CD4-positive, alpha-beta T cell (primary cell): ENCODE measurements at places on chromosomes 3 and 15. TPM values are rescaled to one million over a fixed set of nuclear protein-coding genes. Genes with fewer than 3 reads are reported as not detected.

DNA sequence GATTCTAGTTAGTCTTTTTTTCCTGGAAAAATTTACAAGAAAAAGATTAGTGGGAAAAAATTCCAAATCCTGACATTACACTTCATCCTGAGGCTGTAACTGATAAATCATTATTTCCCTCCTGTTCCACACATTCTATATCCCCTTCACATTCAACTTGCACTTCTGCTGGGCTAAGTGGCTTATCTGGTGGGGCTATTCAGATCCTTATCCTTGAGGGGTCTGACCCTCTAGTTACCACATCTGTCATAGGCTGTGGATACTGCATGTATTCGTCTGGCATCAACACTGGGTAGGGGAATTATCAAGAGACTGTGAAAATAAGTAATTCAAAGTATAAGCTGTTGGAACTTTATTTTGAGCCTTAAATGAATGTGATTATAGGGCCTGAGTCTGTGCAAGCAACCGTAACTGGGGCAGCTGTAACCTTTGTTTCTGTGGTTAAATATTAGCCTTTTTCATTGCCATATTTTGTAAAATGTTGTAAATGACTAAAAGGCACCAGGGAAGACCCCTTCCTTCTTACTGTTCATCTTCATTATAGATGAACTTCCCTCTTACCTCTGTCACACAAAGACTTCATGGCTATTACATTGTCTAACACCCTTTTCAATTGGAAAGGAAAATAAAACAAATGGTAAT, 28.0 kb upstream of the TEX9 start:
- DNase-seq, result no peak

DNA sequence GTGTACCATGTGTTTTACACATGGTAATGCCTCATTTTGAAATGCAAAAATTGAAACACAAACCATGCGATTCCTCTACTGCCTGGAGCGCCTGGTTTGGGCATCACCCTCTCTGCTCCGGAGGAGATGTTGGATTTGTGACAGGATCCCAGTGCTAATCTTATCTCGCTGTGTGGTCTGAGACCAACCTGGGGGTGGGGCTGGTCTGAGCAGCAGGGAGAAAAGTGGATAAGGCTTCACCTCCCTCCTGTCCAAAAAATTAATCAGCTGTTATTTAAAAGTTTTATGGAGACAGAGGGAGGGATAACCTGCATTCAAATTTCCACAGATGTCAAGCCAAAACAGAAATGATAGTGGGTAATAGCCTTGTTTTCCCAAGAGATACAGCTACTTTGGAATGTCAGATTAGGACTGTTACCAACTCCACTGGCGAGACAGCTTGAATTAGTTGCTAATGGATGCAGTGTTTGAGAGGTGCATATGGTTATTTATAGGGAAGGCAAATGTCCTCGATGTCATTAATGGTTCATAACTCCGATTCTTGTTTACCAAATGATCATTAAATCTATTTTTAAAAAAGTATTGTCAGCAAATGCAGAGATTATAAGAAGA, 54.0 kb upstream of the SKOR1 start:
- no peak for DNase-seq

- DNase-seq, result no peak
Measured at GRCh38 chr3:113110267-113110666, 101.1 kb upstream of the BOC start.

DNA sequence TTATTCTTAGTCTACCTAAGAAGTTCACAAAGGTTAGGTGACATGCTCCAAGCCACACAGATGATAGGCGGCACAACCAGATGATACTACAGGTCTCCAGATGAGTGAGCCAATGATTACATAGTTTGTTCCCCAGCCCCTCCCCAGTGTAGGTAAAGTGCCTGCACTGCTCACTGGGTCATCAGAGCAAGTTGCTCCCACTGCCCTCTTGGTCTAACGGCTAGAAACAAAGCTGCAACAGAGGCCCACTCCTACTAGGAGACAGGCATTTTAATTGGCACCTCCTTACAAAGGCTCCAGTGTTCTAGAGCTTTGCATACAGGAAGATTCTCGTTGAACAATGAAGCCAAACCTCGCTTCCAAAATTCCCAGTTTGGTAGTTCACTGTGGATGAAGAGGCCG, 47.3 kb downstream of the TMEM44 start:
- no peak for DNase-seq

DNA sequence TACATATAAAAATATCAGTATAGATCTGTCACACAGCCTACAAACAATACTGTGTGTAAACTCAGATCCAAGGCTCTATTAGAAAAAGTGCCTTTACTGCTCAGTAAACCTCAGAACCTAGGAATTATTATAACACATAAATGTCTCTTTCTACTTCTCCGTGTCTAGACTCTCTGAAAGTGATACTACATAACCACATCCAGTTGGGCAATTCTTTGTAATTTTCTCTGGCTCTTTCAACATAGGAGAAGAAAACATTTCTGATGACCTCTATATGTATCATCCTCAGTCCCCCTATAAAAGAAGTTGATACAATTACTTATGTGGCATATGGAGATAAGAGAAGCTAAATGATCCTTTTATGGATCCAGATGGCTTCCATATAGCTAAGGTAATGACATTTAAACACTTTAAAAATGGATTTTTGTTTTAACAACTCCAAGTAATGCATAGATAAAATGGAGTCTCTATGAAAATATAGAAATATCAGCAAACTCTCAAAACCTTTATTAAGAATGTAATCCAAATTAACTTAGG, 104.5 kb downstream of the LSAMP start:
- DNase-seq, result no peak

- no peak for DNase-seq
Measured at GRCh38 chr3:39550354-39551051, 83.0 kb downstream of the MOBP start.

- no peak for DNase-seq
Measured at GRCh38 chr15:58561321-58561720, 129.5 kb downstream of the LIPC start.

GRCh38 chr3:141385406-141386125, 17.3 kb downstream of the ZBTB38 start:
- no peak for DNase-seq

DNA sequence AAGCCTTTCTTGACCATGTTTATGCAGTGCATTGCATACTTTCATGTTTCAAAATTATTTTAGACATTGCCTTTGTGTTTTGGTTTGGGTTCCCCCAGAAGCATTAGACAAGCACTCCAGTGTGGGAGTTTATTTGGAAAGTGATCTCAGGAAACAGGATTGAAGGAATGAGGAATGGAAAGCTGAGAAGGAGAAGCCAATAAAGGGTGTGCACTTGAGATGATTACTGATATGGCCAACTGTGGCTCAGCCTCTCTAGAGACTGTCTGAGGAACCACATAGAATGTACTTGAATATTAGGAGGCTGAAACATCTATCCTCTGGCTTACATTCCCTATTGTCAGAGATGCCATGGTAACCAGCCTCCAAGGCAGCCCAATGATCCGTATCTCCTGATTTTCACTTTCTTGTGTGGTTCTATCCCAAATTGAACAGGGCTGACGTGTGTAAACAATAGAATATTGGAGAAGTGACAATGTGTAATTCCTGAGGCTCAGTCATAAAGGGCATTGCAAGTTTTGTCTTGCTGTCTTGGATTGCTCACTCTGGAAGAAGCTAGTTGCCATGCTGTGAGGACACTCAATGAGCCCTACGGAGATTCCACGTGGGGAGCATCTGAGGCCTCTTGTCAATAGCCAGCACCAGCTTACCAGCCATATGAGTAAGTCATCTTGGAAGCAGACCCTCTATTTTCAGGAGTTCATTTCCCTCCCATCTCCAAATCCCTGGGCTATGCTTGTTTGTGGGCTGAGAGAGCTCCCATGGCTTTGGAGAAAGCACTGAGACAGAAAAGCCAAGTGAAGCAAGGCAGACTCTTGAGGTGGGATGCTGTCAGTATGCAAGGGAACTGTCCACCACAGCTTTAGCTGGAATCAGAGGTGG, 84.7 kb downstream of the SCN11A start:
- no peak for DNase-seq

DNA sequence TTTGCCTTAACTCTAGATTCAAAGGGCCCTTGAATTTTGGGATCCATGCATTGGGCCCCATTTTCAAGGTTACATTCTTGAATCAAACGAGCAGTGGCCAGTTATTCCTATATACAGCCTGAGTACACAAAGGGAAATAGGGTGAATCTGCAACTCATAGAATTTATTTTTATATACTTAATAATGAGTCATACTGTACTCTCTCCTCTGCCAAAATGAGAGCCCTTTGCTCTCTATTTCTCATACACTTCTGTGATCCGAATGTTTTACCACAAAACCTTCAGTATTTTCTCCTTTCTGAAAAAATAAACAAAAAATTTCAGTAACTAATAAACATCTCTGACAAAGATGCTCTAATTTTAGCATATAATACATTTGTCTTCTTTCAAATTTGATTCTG, 116.7 kb downstream of the SERPINI1 start:
- DNase-seq, result no peak

- no peak for DNase-seq
Measured at GRCh38 chr15:98845138-98845884, 162.3 kb downstream of the PGPEP1L start.

GRCh38 chr3:45199837-45200648, 26.0 kb downstream of the TMEM158 start:
- no peak for DNase-seq

- DNase-seq, result no peak
Measured at GRCh38 chr3:58469096-58469495, 22.8 kb upstream of the KCTD6 start.

GRCh38 chr15:63192619-63193206, 3.3 kb downstream of the RAB8B start:
- DNase-seq, result no peak

DNA sequence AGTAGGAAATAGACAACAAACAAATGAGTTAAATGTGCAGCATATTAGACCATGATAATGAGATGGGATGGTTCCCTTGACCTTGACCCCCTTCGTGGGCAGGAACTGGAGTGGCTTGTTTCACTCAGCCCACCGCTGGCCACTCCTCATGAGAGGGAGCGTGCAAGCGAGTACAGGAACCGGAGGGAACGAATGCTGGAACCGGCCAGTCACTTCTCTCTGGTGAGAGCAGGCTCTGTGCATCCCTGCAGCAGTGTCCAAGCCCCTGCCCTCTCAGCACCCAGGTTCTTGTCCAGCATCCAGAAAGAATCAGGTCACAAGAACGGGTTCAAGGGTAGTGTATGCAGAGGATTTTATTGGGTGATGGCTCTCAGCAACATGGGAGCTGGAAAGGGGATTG, 17.2 kb upstream of the IREB2 start:
- no peak for DNase-seq

- no peak for DNase-seq
Measured at GRCh38 chr15:29774900-29775299, 47.4 kb downstream of the TJP1 start.

- DNase-seq, result no peak
Measured at GRCh38 chr15:48507416-48508065, 138.0 kb downstream of the FBN1 start.

DNA sequence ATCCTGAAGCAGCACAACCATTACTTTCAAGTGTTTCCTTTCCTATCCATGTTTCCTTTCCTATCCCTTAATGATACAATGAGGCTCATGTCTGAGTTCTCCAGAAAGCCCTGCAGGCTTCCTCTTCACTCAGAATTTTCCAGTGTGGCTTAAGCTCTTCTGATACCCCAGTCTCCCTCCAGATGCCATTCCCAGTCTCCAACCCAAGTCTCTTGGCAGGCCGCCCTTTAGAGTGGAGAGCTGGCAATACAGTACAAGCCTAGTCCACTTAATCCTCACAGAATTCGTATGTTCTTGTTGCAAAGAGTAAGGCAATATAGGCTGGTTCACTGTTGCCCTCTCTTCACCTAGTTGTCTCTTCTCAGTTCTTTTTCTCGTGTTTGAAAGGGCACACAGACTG, 503.9 kb upstream of the MDFIC2 start:
- DNase-seq, result no peak

DNA sequence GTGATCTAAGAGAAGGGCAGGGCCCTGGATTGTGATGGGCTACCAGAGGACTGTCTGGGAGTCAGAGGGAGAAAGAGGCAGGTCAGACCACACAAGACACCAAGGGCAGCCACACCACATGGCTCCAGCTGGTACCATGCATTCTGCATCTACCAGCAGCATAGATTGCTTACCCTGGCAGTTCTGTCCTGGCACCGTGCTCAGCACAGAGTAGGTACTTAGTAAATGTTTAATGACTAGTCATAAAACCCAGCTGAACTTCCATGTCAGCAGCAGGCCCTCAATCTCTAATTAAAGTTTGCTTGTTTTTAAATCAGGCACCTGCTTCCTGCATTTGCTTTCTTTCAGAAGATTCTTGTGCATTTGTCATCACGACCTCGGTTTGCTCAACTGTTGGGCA, 77.3 kb upstream of the ATP2B2 start:
- no peak for DNase-seq

DNA sequence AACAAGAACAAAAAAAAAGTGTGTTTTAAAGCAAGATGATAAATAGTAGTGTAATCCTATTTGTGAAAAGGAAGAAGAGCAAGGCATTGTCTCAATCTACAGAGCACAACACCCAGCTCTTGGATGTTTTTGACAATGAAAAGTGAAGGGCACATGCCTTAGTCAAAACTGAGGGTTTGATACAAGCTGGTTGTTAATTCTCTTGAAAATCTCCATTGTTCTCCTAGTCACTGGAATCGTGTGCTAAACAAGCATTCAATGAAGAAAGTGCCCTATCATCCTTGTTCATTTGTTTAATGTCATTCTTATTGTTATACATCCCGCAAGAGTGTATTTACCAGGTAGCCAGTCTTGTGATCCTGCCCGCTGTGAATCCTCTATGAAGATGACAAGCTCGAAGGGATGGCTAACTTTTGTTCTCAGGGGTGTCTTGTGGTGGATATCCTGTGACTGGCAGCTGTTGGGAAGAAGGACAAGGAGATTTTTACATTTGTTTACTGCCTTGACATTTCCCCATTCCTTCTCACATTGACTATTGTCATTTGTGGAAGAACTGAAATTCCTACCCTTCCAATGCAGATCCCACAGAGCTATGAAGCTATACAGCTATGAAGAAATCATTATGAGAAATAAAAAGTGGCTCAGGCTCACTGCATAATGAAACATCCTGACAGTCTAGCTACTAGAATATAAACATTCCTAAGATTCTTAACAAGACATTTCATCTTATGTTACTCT, 175.9 kb downstream of the VGLL3 start:
- no peak for DNase-seq

GRCh38 chr3:37402351-37402750, 228.0 kb upstream of the LRRFIP2 start:
- no peak for DNase-seq

Gene GOLGA6L4
- 2.9 TPM for total RNA-seq

Gene NFKBIZ
- 438 TPM for total RNA-seq

Gene ST3GAL6
- total RNA-seq, result 0.44 TPM

Gene ACTRT3
- not detected for total RNA-seq

Gene FAM131A
- total RNA-seq, result 10.4 TPM

Gene CHRM5
- not detected for total RNA-seq

Gene ACTC1
- not detected for total RNA-seq

Gene CLSTN2
- not detected for total RNA-seq

Gene FBXW12
- not detected for total RNA-seq

Gene KLHDC8B
- total RNA-seq, result 1.6 TPM

Gene GPR62
- not detected for total RNA-seq

Gene SLC9A9
- 12.2 TPM for total RNA-seq

Gene SHISA5
- 102 TPM for total RNA-seq

Gene PLSCR5
- not detected for total RNA-seq

Gene ITIH4
- 35.8 TPM for total RNA-seq

Gene ZNF385D
- total RNA-seq, result not detected
